ENCODE measurements at places on chromosomes 12 and 14.

DNA sequence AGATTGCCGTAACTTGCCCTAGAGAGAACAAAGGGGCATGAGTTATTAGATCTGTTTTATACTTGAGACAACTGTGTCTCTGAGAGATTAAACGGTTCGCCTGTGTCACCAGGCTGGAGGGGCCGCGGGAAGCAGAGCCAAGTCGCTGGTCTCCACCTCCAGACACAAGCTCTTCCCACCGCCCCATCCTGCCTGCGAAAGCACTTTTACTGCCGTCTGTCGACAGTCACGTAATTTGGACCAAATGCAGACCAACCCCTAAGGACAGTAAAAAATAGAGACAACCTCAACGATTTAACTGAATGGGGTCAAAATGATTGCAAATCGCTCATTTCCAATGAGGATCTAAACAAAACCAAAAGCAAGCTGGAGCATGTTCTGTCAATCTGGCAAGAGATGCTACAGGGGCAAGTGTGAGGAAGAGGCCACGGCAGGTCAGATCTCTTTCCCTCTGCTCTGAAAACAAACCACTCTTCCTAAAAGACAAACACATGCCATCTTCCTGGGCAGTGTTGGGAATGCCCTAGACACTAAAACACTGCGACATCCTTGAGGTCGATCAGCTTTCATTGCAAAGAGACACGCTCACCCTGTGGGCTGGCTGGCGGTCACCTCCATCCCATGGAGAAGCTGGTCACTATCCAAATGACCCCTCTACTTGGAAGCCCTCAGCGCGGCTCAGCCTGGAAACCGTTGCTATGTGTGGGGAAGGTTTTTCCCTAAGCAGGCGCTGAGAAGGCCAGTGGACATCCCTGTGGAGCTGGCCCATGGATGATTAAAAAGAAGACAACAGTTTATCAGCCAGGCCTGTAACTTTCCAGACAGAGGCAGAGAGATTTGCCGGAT is 17.1 kb downstream of the GSC start:
- DNase-seq = no peak

DNA sequence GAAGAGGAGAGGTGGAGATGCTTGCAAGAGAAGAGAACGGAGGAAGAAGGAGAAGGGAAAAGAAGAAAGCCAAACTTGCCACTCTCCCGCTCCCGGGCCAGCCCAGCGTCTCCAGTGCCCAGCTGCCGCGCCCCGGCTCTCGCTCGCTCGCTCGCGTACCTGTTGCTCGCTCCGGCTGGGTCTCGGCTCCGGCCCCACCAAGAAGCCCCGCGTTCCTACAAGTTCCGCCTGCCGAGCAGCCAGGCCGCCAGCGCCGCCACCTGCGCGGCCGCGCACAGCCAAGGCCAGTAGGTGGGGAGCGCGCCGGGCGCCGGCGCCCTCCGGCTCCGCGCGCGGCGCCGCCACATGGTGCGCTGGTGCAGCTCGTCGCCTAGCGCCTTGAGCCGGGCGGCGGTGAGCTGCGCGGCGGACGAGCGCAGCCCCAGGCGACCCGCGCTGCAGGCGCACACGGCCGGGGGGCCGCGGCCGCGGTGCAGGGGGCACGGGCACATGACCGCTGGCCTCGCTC is 370 bp downstream of the HRK start:
- peak; percentile 17 for DNase-seq

DNA sequence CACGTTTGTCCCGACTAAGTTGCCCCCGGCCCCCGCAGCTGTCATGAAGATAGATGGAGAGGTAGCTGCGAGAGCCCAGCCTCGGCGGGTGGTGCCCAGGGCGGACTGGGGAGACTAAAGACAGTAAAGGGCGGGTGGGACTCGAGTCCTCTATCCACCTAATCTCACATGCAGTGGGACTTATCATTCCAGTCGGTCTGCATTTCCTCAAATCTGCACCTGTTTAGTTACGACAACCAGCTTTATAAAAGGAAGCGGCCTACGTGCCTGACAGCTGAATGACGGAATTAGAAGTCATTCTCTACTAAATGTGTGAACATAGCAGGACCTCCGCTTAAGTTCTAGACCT is 109.8 kb upstream of the EGLN3 start:
- no peak for DNase-seq

- no peak for DNase-seq
Measured at GRCh38 chr14:98704441-98704840, 567.6 kb downstream of the BCL11B start.

- DNase-seq = no peak
Measured at GRCh38 chr12:13039328-13039956, 4.7 kb upstream of the FAM234B start.

DNA sequence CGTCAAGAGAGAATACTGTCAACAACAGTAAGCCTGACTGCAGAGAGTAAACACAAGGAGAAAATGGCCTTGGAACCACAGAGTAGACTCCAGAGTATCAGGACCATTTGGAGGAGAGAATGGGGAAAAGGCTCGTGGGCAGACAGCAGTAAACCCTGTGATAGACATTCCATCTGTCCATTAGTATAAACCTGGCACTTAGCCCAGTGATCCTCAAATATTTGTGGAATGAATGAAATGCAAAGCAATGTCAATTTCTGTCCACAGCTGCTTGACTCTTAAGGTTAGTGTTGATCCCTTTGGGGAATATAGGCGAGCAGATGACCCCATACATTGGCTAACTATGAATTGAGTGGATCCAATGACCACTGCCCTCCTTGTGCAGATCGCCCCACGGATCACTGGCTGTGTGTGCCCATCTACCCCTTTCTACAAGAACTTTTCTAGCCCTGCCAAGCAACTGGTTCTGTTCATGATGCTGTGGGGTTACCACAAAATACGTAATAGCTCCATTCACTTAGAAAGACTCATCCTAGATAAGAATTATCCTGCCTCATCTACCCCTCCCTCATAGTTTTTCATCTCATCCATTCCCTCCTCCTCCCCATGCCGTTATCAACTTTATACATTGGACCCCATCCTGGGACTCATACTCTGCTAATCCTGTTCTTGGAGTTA is 846.8 kb downstream of the NRXN3 start:
- no peak for DNase-seq

DNA sequence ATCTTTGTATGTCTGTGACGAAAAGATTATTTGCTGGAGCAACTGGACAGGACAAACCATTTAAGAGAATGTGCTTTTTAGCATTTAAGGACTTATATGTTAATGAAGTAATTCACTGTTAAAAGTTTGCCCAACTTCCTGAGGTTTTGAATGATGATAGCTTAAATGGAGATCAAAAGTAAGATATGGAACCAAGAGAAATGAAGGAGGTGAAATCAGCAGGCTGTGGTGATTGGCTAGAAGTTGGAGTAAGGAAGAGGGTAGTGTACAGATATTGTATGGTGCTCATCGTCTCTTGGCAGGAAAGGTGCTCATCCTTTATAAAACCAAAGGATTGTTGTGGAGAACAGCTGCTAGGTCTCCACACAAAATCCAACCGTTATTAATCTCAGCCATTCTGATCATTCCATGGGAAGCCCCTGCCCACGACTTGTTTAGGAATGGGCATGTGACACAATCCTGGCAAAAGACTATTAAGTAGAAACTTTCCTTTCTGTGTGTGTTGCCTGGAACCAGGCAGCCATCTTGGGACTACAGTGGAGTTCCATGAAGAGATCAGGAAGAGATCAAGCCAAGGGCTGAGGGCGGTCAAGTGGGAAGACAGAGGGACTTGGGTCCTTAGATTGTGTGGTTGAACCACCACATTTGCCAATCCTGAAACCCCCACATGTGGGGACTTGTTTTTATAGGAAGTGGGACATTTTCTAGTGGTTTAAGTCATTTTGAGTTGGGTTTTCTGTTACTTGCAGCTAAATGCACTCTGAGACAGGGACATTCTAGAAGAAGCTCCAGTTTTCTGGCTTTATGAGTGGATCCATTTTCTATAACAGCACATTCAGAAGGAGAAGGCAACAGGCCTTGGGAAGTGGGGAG is 56.8 kb upstream of the CHST11 start:
- DNase-seq = no peak

DNA sequence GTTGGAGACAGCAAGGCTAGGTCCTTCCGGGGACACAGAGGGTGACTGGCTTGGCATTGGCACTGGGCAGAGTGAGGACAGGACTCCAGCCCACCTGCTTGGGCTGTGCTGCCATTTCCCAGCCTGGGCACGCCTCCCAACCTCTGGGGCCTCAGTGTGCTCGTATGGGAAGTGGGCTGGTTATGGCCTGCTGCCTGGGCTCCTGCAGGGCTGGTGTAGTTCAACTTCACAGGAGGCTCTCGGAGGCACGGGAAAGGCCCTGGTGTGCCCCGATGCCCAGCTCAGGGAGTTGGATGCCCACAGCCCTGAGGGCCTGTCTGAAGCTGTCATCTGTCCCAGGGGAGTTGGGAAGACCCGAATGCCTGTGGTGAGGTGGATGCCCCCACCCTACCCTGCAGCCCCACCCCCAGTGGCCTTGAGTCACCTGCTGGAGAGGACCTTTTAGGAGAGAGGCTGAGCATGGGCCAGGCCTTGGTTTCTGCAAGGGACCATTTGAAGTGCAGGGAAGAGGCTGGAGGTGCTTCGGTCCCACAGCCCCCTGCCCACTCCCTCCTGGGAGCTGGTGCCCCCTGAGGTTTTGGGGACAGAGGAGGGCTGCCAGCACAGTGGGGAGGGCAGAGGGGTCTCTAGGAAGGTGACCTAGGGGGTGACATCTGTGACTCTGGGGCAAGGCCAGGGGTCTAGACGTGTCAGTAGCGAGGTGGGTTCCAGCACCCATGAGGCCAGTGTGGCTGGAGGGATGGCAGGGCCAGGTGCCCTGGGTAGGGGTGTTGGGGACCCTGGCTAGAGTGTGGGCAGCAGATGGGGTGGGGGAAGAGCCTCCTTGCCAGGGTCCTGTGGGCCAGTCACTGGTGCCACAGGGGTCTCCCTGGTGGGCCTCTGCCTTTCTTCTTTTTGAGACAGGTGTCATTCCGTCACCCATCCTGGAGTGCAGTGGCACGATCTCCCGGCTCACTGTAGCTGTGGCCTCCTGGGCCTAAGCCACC is 9.1 kb downstream of the ULK1 start:
- DNase-seq = no peak

DNA sequence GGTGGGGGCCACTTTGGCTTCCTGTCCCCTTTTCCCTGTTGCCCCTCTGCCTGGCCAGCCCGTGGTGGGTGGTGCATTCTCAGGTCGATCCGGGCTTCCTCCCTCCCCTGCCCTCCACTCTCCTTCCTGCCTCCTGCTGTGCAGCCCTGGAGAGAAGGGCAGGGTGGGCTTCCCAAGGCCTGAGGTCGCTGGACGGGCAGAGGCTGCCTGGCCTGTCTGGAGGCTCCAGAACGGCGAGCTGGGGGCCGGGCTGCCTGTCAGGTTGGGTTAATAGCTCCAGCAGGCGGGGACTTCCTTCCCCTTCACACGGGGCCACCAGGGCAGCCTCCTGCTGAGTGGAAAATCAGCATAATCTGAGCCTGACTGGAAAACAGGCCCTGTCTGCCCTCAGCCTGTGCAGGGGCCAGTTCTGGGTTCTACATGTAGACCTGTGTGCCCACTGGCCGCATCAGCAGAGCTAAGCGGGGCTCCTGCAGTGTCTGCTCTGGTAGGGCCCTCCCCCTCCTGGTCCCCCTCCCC is 11.3 kb downstream of the KIF26A start:
- DNase-seq = no peak

DNA sequence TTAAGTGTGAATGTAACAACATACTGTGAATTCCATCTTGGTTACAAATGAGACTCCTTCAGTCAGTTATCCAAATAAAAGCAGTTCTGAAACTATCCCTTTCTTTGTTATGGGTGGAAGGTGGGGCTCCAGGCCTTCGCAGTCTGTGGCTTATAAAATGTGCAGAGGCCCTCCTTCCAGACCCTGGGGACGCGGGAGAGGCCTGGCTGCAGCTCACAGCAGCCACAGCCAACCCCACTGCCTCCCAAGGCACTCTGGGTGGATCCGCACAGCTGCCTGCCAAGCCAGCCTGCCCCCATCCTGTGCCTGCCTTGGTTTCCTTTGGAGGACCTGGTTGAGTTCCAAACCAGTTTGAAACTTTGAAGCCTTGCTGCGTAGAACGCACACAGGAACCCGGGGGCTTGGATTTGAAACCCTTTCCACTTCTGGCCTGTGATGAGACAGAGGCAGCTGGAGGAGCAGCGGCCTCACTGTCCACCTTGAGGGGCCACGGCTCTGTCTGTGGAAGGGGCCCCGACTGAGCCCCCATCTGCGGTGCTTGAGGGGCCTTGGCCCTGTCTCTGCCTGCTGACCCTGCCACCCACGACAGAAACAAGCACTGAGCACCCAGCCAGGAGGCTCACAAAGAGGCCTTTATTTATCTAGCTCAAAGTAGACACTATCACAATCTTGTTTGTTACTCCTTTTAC is 30.4 kb downstream of the CCNK start:
- DNase-seq = no peak

- no peak for DNase-seq
Measured at GRCh38 chr12:6378709-6379472, 3.5 kb upstream of the SCNN1A start.

DNA sequence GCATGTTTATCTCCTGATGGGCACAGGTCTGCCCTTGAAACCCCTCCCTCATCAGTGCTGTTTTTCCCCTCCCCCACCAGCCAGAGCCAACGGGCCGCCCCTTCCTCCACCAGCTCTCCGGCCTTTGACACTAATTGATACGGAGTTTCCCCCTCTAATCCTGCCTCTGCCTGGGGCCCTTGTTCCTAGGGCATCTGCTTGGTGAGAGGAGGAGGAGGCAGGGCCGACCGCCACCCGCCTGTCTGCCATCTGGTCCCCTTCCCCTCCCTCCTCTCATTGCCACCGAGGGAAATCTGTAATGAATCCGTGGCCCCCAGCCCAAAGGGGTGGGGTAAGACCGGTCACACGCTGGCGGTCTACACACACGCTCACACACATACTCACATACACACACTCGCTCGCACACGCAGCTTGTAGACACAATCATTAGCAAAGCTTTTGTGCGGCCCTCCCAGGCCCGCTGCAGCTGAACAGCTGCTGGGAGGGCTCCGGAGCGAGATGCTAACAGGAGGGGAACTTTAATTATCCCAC is 27.4 kb downstream of the SRRM4 start:
- DNase-seq = no peak

DNA sequence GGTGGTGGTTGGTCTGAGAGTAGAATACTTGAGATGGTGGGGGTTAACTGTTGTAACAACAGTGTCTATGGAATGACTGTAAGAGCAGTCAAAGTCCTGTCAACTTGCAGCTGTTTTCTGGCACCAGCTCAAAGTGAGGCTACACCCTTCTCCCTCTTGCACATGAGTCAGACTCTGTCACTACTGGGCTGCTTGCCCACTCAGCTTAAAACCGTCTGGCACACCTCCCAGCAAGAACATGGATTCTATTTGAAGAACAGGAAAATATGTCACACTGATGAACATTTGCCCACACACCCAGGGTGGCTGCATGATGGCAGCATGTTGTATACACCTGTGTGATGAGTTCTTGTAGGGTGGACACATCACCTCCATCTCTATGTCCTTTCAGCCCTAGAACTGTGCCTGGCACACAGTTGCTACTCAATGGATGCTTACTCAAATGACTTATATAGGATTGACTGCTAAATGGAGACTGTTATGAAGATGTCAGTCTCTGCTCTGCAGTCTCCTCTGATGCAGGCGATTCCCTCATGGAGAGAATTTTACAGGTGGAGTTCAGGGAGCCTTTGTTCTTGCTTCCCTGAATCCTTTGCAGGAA is 19.3 kb upstream of the SERPINA6 start:
- DNase-seq = no peak
